ENCODE measurements at places on chromosomes 1 and 21.

- no peak for DNase-seq
Measured at GRCh38 chr1:109256971-109257681, 7.8 kb downstream of the CELSR2 start.

- no peak for DNase-seq
Measured at GRCh38 chr21:25983745-25984144, 186.8 kb downstream of the APP start.

DNA sequence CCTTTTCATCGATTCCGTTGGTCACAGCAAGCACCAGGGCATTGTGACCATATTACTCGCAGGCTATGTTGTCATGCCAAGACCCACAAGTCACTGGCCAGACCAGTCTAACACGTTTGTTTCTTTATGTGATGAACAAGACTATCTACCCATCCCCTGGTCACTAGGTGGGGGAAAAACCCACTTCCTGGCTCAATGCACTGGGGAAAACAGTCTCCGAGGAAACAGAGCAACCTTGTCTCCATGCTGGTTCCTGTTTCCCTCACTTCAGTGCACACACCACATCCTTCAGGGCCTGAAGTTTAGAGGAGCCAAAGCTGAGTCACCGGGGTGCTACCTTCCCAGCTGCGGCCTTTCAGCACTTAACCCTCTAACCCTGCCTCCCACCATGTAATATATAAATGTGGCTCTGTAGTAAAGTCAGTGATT, 20.9 kb downstream of the ERICH3 start:
- no peak for DNase-seq

GRCh38 chr21:14942801-14943490, 121.9 kb downstream of the NRIP1 start:
- no peak for DNase-seq

Measured in T-cell (primary cell).